Fibroblast of the aortic adventitia (primary cell): ENCODE measurements at places on chromosomes 16 and 17. TPM values are rescaled to one million over a fixed set of nuclear protein-coding genes. Genes with fewer than 3 reads are reported as not detected.

ELMO3 gene
- 0.09 and 0.33 TPM in 2 replicates for total RNA-seq

GNGT2 gene
- 0.45 TPM in 1 of 2 replicates, not detected in the other for total RNA-seq

RHBDF1 gene
- total RNA-seq: 39.4 and 66.8 TPM in 2 replicates

CACNA1H gene
- total RNA-seq: 2.7 TPM in 1 of 2 replicates, not detected in the other

GOT2 gene
- total RNA-seq: 13.1 and 29.9 TPM in 2 replicates

UTS2R gene
- not detected in 2 replicates for total RNA-seq

PLCG2 gene
- 0.09 and 4.7 TPM in 2 replicates for total RNA-seq

CD300LG gene
- not detected in 2 replicates for total RNA-seq

FAM171A2 gene
- 3.1 and 18.5 TPM in 2 replicates for total RNA-seq

MFAP4 gene
- 20.2 and 89.6 TPM in 2 replicates for total RNA-seq

CDK5R1 gene
- total RNA-seq: 0.49 and 1.4 TPM in 2 replicates

C16orf86 gene
- total RNA-seq: 3.3 and 14.8 TPM in 2 replicates

DECR2 gene
- total RNA-seq: 6.1 and 8.1 TPM in 2 replicates

BANP gene
- 15.5 and 30.4 TPM in 2 replicates for total RNA-seq

CA4 gene
- not detected in 2 replicates for total RNA-seq

KIF2B gene
- not detected in 2 replicates for total RNA-seq

BAHCC1 gene
- 11.7 and 14.3 TPM in 2 replicates for total RNA-seq

KRT27 gene
- not detected in 2 replicates for total RNA-seq

HEATR9 gene
- 0.09 TPM in 1 of 2 replicates, not detected in the other for total RNA-seq

C17orf107 gene
- 3.8 and 4.5 TPM in 2 replicates for total RNA-seq

PRDM7 gene
- not detected in 2 replicates for total RNA-seq

CRISPLD2 gene
- total RNA-seq: 0.99 and 29.3 TPM in 2 replicates

CDH5 gene
- total RNA-seq: 2.9 and 7.0 TPM in 2 replicates

TP53TG3D gene
- 0.72 TPM in 1 of 2 replicates, not detected in the other for total RNA-seq

EVI2B gene
- total RNA-seq: 0.54 and 1.1 TPM in 2 replicates

SPATA32 gene
- total RNA-seq: not detected in 2 replicates

SKAP1 gene
- not detected in 2 replicates for total RNA-seq

TP53 gene
- total RNA-seq: 17.8 and 68.7 TPM in 2 replicates

CBX8 gene
- total RNA-seq: 1.5 and 1.7 TPM in 2 replicates

ICAM2 gene
- 2.6 and 3.0 TPM in 2 replicates for total RNA-seq

ARL5C gene
- total RNA-seq: 2.1 TPM in 1 of 2 replicates, not detected in the other

SOX8 gene
- total RNA-seq: 0.09 and 0.33 TPM in 2 replicates

AOC3 gene
- under 0.01 and 0.08 TPM in 2 replicates for total RNA-seq
